ENCODE measurements at places on chromosomes 11 and 22.

- DNase-seq: no peak
Measured at GRCh38 chr11:79026803-79027445, 413.9 kb downstream of the TENM4 start.

DNA sequence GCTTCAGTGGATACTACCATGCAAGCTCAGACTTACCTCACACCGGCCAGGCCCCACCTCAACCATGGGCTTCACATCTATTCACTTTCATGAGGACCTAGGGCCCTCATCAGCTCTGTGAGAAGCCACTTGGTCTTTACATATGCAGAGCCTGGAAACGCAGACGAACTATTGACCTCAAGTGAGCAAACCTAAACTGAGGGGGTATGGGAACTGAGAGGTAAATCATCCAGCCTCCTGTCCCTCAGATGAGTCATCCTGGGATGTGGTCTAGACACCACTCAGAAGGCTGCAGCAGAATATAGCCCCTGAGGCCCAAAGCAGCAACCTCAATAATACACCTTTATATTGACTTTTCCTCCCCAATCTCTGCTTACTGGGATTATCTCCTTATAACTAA lies 578.0 kb downstream of the INSC start:
- DNase-seq: no peak

DNA sequence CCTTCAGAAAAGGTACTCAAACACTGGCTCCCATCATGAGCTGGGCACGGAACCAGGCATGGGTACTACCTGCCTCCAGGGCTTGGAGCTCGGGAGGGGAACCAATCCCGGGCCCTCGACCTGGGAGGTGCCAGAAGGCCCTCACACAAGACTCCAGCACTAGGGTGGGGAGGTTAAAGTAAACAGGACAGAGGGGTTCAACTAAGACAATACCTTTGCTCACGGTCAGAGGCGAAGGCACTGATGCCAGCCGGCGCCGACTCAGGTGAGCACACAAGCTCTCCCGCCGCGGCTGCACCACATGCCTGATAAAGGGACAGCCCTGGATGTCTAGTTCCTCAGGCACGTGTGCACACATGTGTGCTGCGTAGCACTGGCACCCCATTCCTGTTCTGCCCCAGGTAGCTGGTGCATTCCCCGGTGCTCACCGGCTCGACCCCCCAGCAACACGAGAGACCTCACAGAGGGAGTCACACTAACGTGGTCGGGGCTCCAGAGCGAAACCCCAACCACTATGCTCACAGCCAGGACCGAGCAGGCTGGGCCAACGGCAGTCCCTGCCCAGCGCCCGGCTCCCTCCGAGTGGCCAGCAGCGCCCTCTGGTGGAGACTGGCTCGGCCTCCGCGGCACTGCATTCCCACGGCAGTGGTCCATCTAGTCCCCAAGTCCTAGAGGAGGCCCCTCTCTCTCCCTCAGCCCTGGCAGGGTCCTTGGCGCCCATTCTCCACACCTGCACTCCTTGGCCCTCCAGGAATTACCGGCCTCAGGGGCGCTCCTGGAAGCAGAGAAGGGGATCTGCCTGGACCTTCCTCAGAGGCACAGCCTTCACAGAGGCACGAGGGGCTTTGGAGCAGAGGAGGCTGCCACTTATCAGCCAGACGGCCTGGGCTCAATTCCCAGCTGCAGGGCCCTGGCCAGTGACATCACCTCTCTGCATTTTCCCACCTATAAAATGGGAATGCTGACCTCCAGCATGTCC lies 28.8 kb upstream of the MOB2 start:
- DNase-seq: peak; percentile 78

- peak; percentile 36 for DNase-seq
Measured at GRCh38 chr11:123202155-123203151, 7.4 kb upstream of the CLMP start.

DNA sequence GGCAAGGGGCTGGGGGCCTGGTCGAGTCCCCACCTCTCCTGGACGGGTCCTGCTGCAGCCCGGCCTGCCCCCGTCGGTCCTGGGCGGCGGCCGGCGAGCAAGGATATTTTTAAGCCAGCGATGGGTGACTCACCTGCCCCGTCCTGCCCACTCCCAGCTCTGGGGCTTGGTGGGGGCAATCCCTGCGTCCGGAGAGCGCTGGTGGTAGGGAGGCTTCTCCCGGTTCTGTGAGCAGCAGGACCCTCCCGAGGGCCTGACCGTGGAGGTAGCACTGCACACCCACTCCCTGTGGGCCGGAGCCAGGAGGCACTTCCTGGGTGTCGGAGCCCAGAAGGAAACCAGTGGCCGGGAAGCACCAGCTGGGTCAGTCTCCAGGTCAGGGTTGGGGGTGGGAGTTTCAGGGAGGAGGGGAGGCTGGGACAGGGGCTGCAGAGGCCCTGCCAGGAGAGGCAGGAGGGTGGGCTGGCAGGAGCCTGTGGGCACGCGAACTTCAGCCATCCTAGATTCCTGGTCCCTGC lies 467 bp downstream of the EPS8L2 start:
- DNase-seq: no peak

Measured in left ventricle myocardium inferior (tissue), 1 donor.